ENCODE measurements at places on chromosomes 13 and 19. TPM values are rescaled to one million over a fixed set of nuclear protein-coding genes. Genes with fewer than 3 reads are reported as not detected.

DNA sequence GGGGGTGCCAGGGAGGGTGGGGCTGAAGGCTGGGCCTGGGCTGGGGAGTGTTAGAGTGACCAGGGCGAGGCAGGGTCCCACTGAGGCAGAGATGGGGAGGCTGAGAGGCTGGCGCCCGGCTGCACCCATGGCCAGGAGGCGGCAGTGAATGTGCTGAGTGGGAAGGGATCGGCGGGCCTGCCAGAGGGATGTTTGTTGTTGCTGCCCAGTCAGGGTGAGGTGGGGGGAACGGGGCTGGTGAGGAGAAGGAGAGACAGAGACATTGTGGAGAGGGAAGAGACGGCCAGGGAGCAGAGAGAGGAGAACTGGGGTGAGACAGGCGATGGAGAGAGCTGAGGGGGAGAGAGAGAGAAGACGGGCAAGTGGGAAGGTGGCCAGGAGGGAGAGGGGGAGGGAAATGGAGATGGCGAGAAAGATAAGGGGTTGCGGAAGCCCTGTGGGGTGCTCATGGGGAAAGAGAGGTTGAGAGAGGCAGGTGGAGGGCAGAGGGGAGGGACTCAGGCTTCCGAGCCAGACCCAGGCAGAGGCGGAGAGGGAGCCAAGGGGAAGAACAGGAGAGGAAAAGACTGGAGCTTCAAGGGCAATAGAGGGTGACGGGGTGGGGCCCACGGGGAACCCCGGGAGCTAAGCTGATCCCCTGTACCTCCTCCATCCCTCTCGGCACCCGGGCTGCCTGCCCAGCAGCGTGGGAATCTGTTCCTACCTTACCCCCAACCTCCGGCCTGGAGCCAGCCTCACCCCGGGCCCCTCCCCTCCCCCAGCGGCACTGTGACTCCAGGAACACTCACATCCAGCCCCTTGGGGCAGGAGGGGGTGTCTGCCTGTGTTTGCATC is 690 bp upstream of the B3GNT8 start:
- peak; percentile 35 for DNase-seq

The ZNF728 gene
- total RNA-seq: not detected

DNA sequence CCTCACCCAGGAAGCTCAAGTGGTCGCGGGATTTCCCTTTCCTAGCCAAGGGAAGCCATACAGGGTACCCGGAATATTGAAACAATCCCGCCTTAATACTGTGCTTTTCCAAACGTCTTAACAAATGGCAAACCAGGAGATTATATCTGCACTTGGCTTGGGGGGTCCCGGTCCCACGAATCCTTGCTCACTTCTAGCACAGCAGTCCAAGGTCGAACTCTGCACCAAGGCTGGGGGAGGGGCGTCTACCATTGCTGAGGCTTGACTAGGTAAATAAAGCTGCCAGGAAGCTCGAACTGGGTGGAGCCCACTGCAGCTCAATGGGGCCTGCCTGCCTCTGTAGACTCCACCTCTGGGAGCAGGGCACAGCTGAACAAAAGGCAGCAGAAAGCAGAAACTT is 1644.8 kb downstream of the PCDH9 start:
- no peak for DNase-seq

GRCh38 chr13:20994441-20994821 is 67.0 kb downstream of the LATS2 start:
- no peak for DNase-seq

DNA sequence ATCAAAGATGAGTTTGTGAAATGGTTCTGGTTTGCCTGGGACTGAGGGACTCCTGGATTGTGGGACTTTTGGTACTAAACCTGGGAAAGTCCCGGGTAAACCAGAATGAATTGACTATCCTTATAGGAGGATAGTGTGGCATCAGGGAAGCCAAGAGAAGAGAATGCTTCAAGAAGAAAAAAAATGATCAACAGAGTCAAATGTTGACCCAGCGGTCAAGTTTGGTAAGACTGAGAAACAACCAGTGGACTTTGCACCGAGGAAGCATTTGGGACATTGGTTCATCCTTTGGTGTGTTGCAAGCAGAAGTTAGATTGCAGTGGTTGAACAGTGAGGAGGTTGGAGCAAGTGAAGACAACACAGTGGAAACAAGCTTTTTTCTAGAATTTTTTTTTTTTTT is 33.5 kb downstream of the CLEC17A start:
- no peak for DNase-seq

GRCh38 chr13:28615916-28616446 is 42.9 kb upstream of the POMP start:
- no peak for DNase-seq

The JUNB gene
- total RNA-seq: 9.0 TPM

- no peak for DNase-seq
Observed at GRCh38 chr19:49713236-49713845, 22.4 kb downstream of the CPT1C start.

The C19orf67 gene
- not detected for total RNA-seq

- no peak for DNase-seq
Observed at GRCh38 chr19:5507065-5507909, 52.1 kb downstream of the ZNRF4 start.

- no peak for DNase-seq
Observed at GRCh38 chr13:27942972-27943371, 23.2 kb downstream of the PDX1 start.

The ZNF773 gene
- 18.2 TPM for total RNA-seq

- DNase-seq: peak; percentile 38
Observed at GRCh38 chr13:73754727-73755292, 379.4 kb downstream of the KLF12 start.

- DNase-seq: peak; percentile 50
Observed at GRCh38 chr19:33755099-33756035, 41.3 kb upstream of the KCTD15 start.

The KANK2 gene
- 34.3 TPM for total RNA-seq

GRCh38 chr19:18499055-18499775 is 22.7 kb downstream of the ELL start:
- no peak for DNase-seq

DNA sequence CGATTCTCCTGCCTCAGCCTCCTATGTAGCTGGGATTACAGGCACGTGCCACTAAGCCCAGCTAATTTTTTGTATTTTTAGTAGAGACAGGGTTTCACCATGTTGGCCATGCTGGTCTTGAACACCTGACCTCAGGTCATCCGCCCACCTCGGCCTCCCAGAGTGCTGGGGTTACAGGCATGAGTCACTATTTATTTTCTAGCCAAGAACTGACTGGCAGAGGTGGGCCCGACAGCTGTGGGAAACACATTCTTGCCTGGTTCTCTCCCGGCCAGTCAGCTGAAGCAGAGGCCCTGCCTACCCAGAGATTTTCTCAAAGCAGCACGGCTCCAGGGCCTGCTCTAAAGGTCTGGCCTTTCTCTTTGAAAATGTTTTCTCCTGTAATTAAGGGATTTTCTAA is 108.0 kb downstream of the KCTD15 start:
- DNase-seq: no peak

DNA sequence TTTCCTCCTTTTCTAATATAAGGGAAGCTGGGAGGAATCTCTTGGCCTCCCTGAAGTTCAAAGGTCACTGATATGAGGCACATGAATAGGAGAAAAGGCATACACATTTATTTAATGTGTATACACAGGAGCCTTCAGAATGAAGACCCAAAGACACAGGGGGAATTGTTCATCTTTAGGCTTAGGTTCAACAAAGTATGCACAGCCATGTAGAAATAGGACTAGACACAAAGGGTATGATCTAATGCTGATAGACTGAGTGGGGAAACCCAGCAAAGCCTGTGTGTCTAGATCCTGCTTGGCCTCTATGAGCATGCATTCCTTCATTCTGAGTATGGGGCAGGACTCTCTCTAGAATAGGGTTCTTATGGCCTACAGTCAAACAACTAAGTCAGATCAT is 177.1 kb upstream of the RFC3 start:
- DNase-seq: no peak

DNA sequence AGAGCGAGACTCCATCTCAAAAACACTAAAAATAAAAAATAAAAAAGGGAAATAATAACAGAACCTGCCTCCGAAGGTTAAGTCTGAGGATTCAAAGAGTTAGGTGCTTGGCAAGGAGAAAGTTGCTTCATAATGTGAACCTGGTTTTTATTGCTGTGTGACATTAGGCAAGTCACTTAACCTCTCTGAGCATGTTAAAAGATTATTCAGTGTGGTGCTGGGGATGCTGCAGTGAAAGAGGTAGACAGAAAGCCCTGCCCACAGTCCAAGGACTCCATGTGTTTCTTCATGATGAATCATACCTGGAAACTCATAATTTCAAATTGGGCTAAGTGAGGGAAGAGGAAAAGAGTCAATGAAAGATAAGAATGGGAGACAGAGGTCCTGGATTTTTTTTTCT is 2.4 kb downstream of the IL27RA start:
- no peak for DNase-seq

DNA sequence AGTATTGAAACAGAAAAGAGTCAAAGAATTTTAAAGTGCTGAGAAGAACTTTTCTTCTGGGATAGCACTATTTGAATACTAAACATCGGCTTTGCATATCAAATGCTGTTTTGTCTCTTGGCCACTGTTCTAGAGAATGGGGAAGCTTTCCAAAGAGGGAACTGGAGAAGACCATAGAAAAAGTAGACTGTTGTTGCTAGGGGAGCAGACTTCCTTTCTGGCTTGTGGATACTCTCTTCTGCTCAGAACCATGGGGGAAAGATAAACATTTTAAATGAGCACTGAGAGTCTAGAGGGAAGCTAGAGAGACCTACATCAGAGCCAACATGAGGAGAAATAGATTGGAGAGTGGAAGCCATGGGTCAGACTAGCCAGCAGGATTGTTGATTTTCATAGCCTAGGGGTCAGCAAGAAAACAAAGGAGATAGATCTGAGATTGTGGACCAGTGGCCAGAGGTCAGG is 315.7 kb downstream of the KCTD12 start:
- DNase-seq: peak; percentile 5

- no peak for DNase-seq
Observed at GRCh38 chr13:94416454-94417080, 62.9 kb downstream of the DCT start.

GRCh38 chr19:55353803-55354697 is 469 bp downstream of the COX6B2 start:
- peak; percentile 74 for DNase-seq

GRCh38 chr19:934197-934840 is 8.5 kb downstream of the ARID3A start:
- DNase-seq: no peak

DNA sequence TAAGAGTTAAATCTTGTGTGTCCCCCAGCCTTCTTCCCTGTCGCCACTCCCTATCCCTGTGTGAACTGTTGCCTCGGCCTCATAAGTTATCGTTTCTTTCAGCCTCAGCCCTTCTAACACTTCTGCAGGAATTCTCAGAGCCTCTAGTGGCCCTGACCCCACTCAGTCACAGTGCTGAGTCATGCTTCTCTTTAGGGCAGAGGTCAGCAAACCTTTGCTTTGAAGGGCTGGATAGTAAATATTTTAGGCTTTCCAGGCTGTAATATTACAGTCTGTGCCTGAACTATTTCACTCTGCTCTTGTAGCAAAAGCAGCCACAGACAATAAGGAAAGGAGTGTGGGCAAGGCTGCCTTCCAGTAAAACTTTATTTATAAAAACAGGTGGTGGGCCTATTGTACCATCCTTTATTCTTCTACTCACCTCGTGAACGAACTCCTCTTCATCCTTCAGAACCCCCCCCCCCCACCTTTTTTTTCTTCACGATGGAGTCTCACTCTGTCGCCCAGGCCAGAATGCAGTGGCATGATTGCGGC is 22.1 kb downstream of the MYO9B start:
- DNase-seq: no peak

The MYH14 gene
- total RNA-seq: 2.6 TPM

DNA sequence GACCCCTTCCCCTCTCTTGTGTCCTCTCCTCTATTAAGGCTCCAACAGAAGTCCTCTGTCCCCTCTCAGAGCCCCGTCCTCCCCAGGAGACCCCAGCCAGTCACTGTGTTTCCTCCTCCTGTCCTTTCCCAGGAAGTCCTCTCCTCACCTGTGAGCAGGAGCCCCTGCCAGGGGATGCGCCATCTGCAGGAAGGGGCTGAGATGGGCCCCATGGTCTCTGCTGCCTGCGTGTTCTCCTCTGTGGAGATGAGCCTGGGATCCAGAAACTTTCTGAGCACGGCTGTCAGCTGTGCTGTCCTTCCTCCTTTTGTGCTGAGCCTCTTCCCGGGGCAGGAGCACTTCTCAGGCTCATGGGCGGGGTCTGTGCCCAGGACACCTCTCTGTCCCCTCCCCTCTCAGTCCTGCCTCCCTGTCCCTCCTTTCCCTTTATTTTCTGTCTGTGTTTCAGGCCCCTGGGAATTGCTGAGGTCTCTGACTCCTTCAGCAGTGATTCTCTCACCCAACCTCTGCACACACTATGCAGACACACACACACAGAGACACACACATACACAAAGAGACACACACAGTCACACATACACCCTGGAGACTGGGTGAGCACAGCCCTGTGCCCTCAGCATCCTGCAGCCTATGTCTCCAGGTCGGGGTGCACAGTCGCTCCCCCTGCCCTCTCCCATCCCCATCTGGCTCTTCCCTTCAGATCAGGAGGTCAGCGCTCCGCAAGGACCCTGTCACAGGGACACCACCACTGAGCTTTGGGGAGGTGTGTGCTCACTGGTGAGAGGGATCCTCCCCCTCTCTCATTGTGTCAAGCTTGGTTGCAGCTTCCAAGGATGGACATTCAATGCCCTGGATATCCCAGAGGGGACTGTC is at the start of gene CEACAM8:
TSS of gene CEACAM8 (minus strand) at position 308 of the 873 bp plus-strand sequence. CDS start at position 212, 96 bp downstream.
- no peak for DNase-seq

The CEACAM4 gene
- total RNA-seq: not detected

DNA sequence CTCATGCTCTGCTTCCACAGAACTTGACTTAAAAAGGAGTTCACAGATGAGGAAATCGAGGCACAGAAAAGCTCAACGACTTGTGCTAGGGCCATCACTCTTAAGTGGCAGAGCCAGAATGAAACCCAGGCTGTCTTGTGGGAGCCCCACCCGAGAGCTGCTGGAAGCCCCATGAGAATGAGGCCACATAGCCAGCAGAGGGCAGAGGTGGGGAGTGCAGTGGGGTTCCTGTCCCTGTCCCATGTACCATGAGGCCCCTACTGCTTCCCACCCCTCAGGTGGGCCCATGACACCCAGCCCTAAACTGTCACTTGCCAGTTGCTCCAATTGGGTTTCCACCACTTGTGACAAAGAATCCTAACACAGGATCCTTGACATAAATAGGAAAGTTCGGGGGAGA is 175.9 kb downstream of the IRS2 start:
- no peak for DNase-seq

The PLA2G4C gene
- total RNA-seq: 11.7 TPM

The TBXA2R gene
- 0.45 TPM for total RNA-seq

GRCh38 chr19:54462655-54463530 is 685 bp downstream of the LENG9 start:
- DNase-seq: no peak

- no peak for DNase-seq
Observed at GRCh38 chr19:29544656-29545360, 19.0 kb downstream of the VSTM2B start.

- no peak for DNase-seq
Observed at GRCh38 chr13:72072261-72072660, 205.3 kb upstream of the DACH1 start.

GRCh38 chr13:104310861-104311260 is 1244.6 kb upstream of the SLC10A2 start:
- DNase-seq: no peak

DNA sequence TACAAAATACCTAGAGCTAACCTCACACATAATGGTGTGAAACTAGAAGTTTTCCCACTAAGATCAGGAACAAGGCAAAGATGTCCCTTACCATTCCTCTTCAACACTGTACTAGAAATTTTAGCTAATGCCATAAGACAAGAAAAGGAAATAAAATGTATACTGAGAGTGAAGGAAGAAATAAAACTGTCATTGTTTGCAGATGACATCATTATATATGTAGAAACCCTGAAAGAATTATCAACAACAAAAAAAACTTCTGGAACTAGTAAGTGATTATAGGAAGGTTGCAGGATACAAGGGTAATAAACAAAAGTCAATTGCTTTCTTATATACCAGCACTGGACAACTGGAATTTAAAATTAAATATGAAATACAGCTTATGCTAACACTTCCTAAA is 93.7 kb downstream of the TNFSF11 start:
- no peak for DNase-seq
